ENCODE measurements at places on chromosomes 2 and 18. TPM values are rescaled to one million over a fixed set of nuclear protein-coding genes. Genes with fewer than 3 reads are reported as not detected.

IGFBP2 gene
- total RNA-seq = 136 TPM

KCNF1 gene
- total RNA-seq = 0.32 TPM

TMEM37 gene
- 1.1 TPM for total RNA-seq

LIMS4 gene
- total RNA-seq = not detected

TBC1D8 gene
- 19.0 TPM for total RNA-seq

ALLC gene
- 0.16 TPM for total RNA-seq

LHCGR gene
- 5.6 TPM for total RNA-seq

DCC gene
- 2.0 TPM for total RNA-seq

ZNF396 gene
- total RNA-seq = 4.0 TPM

SERPINB11 gene
- 3.5 TPM for total RNA-seq

SYT4 gene
- 6.2 TPM for total RNA-seq

NR4A2 gene
- total RNA-seq = 2.9 TPM

ZNF385B gene
- total RNA-seq = 2.5 TPM

ALK gene
- 1.0 TPM for total RNA-seq

APCDD1 gene
- total RNA-seq = 70.8 TPM

IL36RN gene
- 0.26 TPM for total RNA-seq

PARD6G gene
- total RNA-seq = 14.0 TPM

CD28 gene
- 6.1 TPM for total RNA-seq

ZSWIM2 gene
- 0.21 TPM for total RNA-seq

FAHD2B gene
- total RNA-seq = 8.8 TPM
